ENCODE measurements at places on chromosomes 2 and 18.

- DNase-seq: no peak
Measured at GRCh38 chr18:7537145-7537544, 30.0 kb upstream of the PTPRM start.

GRCh38 chr2:230908595-230909191 is 16.3 kb downstream of the GPR55 start:
- DNase-seq: peak; percentile 50

- no peak for DNase-seq
Measured at GRCh38 chr2:157803476-157803875, 72.7 kb downstream of the ACVR1 start.

DNA sequence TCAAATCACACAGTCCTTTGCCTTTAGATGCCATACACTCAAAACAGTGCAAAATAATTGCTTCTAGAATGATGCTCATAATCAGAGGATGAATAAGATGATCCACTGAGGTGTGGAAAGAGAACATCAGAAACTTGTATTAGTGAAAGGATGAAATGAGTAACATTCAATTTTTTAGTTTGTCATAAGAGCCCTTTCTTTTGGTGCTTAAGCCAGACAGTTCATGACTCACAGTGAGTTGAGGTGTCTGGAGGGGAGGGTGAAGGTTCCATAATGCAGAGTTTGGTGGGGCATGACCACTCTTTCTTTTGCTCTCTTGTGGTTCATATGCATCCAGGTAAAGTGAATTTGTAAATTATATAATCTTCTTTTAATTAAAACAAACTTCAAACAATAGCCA is 415.0 kb upstream of the CELF4 start:
- DNase-seq: no peak

- no peak for DNase-seq
Measured at GRCh38 chr2:7035884-7036283, 118.7 kb downstream of the RNF144A start.

- peak; percentile 40 for DNase-seq
Measured at GRCh38 chr2:237452861-237453260, 34.2 kb upstream of the MLPH start.

- no peak for DNase-seq
Measured at GRCh38 chr2:74026687-74027241, 42.1 kb downstream of the TET3 start.

DNA sequence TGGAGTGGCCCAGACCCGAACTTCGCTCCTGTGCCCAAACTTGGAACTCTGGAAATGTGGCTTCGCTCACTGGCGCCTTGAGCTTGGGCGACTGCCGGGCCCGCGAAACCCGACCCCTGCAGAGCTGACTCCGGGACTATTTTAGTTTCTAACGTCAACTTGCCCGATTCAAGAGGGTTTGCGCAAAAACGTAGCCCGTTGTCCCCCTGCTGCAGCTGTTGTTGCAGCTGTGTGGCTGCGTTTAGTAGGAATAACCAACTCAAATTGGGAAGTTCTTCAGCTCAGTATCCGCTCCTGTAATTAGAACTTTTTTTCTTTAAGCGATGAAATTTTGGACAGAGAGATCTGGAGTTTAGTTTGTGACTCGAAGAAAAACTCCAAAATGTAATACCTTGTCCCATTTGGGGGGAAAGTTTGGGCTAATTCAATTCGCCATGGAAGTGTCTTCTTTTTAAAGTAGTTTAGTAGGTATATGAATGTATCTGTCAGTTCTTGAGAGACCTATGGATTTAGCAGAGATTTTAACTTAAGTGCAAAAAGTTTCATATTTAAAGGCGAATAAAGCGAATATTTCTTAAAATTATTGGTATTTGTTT is 559 bp downstream of the MYL12A start:
- no peak for DNase-seq

GRCh38 chr2:50018292-50018691 is 864.0 kb upstream of the FSHR start:
- no peak for DNase-seq

DNA sequence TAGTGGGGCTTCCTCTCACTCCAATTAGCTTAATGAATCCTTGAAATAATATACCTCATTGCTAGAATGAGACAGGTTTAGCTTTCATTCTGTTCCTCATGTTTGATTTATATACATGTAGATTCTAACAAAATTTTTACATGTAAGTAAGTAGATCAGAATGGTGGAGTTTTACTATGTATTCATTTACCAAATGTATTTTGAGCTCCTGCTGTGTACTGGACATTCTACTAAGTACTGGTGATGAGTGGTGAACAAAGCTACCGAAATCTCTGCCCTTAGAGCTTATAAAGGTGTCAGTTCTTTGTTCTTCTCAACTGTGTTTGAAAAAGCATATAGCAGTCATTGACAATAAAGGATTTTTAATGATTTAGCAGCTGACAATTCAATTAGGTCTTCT is 19.7 kb downstream of the MTA3 start:
- no peak for DNase-seq

DNA sequence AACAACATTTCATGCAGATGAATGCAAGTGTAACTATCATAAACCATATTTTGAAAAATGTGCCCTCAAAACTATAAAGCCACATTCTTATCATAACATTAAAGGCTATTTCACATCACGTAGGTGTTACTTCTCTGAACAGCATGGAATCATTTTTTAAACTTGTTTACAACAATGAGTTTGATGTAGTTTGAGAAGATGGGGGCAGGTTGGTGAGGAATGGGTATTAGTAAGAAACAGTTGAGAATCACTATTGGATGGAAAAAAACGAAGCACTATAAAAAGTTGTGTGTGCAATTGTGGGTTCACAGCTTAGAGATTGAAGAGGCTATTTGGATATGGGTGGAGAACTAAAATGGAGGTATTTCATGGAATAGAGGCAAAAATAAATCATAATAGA is 569.1 kb downstream of the ARHGAP15 start:
- no peak for DNase-seq

GRCh38 chr2:150485871-150486538 is 1.5 kb downstream of the RND3 start:
- DNase-seq: no peak

DNA sequence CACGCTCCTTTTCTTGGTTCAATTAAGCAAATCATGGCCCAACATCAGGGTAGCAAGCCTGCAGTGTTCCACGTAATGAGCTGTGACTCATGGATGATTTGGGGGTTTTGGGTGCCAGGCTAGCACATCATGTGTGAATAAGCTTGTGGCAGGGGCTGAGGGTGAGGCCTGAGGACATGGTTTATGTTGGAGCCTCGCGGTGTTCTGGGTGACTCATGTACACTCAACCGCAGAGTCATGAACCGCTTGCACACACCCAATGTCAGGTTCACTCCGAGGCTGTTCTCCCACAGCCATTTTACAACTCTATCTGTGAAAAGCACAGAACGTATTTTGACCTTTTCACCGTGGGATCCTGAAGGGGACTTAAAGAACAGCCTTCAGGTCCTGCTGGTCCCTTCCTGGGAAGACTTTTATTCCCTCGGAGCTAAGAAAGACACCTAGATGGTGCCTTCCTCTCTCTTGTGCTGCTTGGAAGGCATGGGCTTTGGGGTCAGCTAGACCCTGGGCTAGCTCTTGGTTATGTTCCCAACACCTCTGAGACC is 139.9 kb upstream of the ZEB2 start:
- DNase-seq: peak; percentile 89

- no peak for DNase-seq
Measured at GRCh38 chr2:200101922-200102321, 146.5 kb downstream of the MAIP1 start.

DNA sequence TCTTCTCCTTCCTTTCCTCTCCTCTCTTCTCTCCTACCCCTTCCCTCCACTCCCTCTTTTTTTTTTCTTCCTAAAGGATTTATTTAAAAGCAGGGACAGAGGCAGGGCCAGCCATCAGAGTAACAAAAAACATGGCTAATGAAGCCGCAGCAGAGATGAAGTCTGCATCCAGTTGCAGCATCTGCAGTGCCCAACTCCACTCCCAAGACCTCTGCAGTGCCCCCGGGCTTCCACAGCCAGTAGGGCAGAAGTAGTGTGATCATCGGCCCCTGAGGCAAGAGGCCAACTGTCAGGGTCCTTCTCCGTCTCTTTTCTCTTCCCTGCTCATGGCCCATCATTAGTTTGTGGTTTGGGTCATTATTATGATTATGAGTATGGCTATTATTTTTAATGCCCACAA is 4.2 kb upstream of the EGR4 start:
- no peak for DNase-seq

GRCh38 chr18:9048808-9049494 is 53.5 kb upstream of the NDUFV2 start:
- peak; percentile 90 for DNase-seq

DNA sequence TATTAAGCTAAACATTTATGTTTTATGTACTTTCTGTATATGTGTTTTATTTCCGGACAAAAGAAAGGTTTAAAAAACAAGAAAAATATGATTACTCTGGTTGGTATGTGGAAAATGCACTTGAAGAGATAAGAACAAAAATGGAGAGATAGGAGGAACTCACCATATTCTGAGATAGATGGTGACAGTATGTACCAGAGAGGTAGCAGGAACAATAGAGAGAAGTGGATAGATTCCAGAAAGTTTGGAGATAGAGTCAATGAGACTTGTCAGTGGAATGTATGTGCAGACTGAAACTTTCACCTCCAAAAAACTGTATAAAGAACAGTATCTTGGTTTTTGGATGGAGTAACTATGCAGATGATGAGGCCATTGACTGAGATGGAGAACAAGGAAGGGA is 105.6 kb upstream of the FSHR start:
- DNase-seq: no peak

DNA sequence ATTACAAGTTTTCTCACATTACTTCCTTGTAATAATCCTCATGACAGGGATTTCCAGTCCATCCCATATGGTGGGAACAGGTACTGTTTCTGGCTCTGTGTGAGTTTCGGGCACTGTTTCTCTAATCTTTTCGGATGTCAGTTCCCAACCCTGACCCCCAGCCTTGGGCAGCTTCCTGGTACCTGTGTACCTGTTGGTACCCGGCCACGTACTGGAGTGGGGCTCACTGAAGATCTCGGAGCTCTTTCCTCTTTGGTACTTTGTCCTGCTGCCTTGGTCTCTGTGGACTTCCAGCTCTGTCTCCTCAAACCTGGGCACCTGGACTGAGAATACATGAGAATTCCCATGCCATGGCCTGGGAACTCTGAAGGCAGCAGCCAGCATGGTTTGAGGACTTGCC is 36.8 kb downstream of the GRHL1 start:
- no peak for DNase-seq

DNA sequence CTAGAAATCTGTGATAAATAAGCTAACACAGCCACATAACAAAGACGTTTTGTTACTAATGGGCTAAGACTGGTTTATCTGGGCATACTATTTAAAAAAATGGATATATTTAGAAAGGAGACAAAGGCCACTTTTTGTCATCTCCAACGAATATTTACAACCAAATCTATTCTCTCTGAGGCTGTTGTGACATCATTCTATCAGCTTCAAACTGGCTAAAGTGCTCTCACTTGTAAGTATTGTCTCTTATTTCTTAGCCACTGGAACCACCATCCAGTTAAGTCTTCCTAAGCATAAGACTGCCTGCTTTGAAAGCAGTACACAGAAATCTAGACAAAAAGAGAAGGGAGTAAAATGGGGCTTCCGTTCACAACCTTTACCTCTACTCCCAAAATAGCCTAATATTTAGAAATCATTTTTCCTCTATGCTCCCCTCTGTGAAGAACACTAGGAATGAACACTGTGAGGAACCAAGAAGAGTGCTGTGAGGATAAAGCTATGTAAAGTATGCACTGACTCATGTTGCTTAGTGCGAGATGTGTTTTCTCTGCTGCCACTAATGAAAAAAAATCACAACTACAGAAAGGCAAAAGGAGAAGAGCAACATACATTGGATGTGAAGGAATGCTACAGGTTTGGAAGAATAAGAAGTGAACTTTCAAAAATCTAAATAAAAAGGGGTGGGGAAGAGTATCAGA is 264.1 kb downstream of the EXOC6B start:
- no peak for DNase-seq

DNA sequence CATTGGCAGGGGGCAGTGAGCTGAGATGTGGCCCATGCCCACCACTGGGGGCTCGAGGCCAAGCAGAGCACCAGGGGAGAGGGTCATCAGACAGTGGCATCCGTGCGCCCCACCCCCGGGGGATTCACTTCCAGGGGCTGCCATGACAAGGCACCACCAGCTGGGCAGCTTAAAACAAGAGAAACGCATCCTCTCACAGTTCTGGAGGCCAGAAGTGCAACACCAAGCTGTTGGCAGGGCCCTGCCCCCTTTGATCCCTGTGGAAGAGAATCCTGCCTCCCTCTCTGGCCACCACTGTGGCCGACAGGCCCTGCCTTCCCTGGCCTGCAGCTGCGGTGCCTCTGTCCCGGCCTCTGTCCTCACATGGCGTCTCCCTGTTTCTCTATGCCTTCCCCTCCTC is 187.7 kb upstream of the ID2 start:
- DNase-seq: no peak

DNA sequence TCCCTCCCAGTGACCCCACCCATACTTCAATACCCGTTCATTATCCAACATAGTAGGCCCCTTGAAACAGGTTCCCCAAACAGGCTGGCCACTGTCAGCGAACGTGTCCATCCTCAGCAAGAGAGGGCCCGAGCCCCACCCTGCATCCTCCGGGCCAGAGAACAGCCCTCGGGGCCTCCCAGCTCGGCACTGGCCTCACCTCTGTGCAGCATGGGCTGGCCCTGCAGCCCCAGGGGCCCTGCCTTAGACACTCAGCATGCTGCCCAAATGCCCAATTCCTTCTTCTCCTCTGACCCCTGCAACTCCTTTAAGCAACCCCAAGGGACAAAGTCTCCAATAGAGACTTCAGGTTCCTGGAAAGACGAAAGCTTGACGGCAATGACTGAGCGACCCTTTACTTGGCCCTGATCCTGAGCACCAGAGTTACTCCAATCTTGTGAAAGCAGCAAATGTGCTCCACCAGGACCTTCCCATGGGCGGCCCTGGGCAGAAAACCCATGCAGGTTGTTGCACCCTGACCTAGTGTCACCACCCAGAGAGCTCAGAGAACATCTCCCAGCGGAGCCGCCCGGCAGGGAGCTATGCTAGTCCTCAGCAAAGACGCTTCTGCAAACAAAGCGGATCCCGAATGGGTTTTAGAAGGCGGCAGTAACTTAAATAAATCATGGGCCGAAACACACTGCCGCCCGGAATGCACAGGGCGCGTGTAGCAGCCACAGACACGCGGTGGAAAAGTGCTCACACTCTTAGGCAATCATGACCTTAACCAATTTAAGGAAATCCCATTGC is 782 bp downstream of the COL6A3 start:
- DNase-seq: no peak

GRCh38 chr2:75488157-75488556 is 72.6 kb downstream of the EVA1A start:
- DNase-seq: no peak

Data from stromal cell of bone marrow (primary cell).